Lung (tissue), 17 donors: ENCODE measurements at places on chromosomes 12 and 14. TPM values are rescaled to one million over a fixed set of nuclear protein-coding genes. Genes with fewer than 3 reads are reported as not detected.

GRCh38 chr12:128383357-128383937 lies 116.5 kb downstream of the TMEM132C start:
- no peak for DNase-seq
- H3K27ac ChIP-seq, result no peak overlapping the region
- peaks cover 12% of the 10 kb centered on the region for H3K27me3 ChIP-seq
- peaks cover 14% of the 10 kb centered on the region for H3K4me1 ChIP-seq
- H3K36me3 ChIP-seq, result no peaks in the 10 kb centered on the region

GRCh38 chr12:121630791-121631355 lies 4.5 kb downstream of the ORAI1 start:
- H3K4me3 ChIP-seq, result no peak overlapping the region
- no peaks in the 10 kb centered on the region for H3K27me3 ChIP-seq
- no peak overlapping the region for H3K27ac ChIP-seq
- DNase-seq, result no peak

- DNase-seq, result no peak
- no peak overlapping the region for H3K27ac ChIP-seq
- H3K36me3 ChIP-seq, result no peaks in the 10 kb centered on the region
- H3K27me3 ChIP-seq, result peaks cover 16% of the 10 kb centered on the region
- peaks cover 10% of the 10 kb centered on the region for H3K4me1 ChIP-seq
- H3K4me3 ChIP-seq, result no peak overlapping the region
These were observed 153.0 kb downstream of the PHETA1 start for GRCh38 chr12:111215881-111216280.

DNA sequence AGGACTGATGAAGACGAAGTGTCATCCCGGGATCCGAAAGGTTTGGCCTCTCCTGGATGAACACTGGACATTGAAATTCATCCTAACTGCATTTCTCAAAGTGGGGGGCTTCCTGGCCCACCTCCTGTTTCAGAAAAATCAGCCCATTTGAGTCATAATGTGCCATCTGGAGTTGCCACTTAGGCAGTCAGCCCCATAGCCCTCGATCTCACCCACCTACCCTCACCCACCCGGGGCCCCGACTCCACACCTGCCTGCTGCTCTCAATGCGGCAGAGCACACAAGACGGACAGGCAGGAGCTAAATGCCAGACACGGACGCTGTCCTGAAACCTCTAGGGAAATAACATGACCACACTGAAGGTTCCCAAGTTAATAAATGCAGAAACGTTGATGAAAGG lies 12.6 kb downstream of the DLK1 start:
- no peaks in the 10 kb centered on the region for H3K27me3 ChIP-seq
- H3K4me3 ChIP-seq, result no peak overlapping the region
- no peaks in the 10 kb centered on the region for H3K36me3 ChIP-seq
- no peak for DNase-seq

GRCh38 chr14:45034730-45035129 lies 49.2 kb upstream of the PRPF39 start:
- no peak overlapping the region for H3K4me3 ChIP-seq
- no peak overlapping the region for H3K27ac ChIP-seq
- peaks cover 21% of the 10 kb centered on the region for H3K36me3 ChIP-seq
- DNase-seq, result no peak
- no peaks in the 10 kb centered on the region for H3K4me1 ChIP-seq

DNA sequence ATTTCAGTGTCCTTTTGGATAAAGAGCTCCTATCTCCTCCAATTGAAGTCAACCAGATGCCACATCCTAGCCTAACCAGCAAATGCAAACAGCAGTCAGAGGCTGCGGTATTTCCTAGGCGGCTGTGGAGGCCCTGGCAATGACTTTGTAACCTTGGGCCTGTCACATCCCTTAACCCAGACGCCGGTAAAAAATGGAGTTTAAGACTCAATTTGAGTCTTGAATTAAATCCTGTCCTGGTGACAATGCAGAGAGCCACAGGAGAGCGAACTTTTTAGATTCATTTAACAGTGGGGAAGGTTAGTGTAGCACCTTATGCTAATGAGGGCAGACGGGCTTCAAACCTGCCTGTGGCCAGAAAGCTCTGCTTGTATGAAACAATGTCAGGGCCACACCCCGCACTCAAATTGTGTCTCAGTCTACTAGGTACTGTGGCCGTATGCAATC lies 1.3 kb downstream of the C12orf75 start:
- H3K27me3 ChIP-seq, result no peaks in the 10 kb centered on the region
- H3K4me3 ChIP-seq, result no peak overlapping the region
- H3K4me1 ChIP-seq, result peaks cover 12% of the 10 kb centered on the region
- H3K27ac ChIP-seq, result no peak overlapping the region
- no peak for DNase-seq
- no peaks in the 10 kb centered on the region for H3K36me3 ChIP-seq

GRCh38 chr12:75103822-75104221 lies 105.8 kb downstream of the KCNC2 start:
- H3K27ac ChIP-seq, result no peak overlapping the region
- no peaks in the 10 kb centered on the region for H3K27me3 ChIP-seq
- H3K4me1 ChIP-seq, result no peaks in the 10 kb centered on the region
- H3K36me3 ChIP-seq, result no peaks in the 10 kb centered on the region
- DNase-seq, result no peak

DNA sequence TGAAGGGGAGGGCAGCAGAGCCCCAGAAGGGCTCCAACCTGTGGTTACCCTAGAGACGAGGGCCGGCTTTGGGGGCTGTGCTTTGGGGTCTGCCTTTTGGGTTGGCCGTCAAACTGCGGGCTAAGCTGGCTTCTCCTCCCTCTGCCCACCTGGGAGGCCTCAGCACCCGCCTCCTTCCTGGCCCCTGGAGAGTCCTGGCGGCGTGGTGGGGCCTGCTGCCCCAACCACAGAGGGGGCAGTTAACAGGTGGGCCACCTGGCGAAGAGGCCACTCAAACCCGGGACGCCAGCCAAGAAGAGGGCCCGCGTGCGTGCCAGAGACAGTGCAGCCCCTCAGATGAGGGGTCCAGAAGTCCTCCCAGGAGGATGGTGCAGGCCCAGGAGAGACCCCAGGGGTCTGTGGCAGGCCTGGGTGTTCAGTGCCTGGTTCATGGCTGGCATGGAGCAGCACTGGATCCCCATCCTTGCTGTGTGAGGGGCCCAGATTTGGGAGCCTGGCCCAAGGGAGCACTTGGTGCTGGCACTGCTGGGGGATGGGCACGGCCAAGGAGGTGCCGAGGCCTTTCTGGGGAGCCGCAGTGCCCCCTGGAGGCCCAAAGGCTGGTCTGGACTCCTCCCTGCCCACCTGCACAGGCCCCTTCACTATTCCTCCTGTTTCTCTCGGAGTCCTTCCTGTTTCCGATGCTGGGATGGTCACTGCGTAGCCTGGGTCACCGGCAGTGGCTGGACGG lies 48.8 kb downstream of the LRCOL1 start:
- no peaks in the 10 kb centered on the region for H3K27me3 ChIP-seq
- H3K4me3 ChIP-seq, result no peak overlapping the region
- H3K4me1 ChIP-seq, result peaks cover 12% of the 10 kb centered on the region
- peaks cover 3% of the 10 kb centered on the region for H3K36me3 ChIP-seq
- H3K27ac ChIP-seq, result no peak overlapping the region

GRCh38 chr14:63598807-63599206 lies 42.9 kb downstream of the WDR89 start:
- no peak overlapping the region for H3K4me3 ChIP-seq
- DNase-seq, result no peak
- H3K27me3 ChIP-seq, result no peaks in the 10 kb centered on the region
- no peak overlapping the region for H3K27ac ChIP-seq
- no peaks in the 10 kb centered on the region for H3K4me1 ChIP-seq

DNA sequence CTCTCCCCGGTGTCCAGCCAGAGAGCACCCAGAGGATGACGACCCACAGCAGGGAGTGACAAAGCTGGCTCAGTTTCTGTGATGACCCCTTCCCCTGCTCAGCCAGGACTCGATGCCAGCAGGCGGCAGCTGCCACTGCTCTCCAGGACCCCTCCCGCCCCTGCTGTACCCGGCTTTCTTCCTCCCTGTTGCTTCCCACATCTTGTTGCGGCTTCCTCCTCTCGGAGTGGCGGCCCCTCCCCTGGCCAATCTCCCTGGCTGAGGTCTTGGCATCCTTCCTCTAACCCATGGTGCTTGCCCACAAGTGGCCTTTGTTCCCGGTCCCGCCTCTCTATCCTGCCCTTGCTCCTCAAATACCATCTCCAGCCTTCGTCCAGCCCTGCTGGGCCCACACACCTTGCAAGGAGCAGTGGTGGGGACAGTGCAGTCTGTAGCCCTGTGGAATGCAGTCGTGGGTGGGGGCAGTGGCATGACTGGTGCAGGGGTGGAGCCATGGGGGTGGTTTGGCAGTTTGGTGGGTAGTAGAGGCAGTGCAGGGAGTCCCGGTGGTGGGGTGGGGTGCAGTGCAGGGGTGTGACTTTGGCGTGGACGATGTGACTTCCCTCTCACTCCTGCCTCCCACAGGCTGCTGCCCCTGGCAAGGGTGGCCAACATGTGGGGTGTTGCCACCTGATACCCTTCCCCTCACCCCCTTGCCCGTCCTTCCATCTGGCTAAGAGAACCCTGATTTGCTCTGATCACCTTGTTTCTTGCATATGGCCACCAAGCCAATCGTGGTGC lies 16.3 kb upstream of the BEGAIN start:
- no peak for DNase-seq
- no peak overlapping the region for H3K4me3 ChIP-seq
- no peaks in the 10 kb centered on the region for H3K27me3 ChIP-seq

GRCh38 chr12:98222135-98222534 lies 293.3 kb upstream of the TMPO start:
- no peak overlapping the region for H3K4me3 ChIP-seq
- no peak overlapping the region for H3K27ac ChIP-seq
- H3K4me1 ChIP-seq, result no peaks in the 10 kb centered on the region
- no peaks in the 10 kb centered on the region for H3K36me3 ChIP-seq

- peaks cover 3% of the 10 kb centered on the region for H3K4me1 ChIP-seq
- H3K27me3 ChIP-seq, result no peaks in the 10 kb centered on the region
- no peak overlapping the region for H3K27ac ChIP-seq
- no peak overlapping the region for H3K4me3 ChIP-seq
- DNase-seq, result no peak
These were observed 33.2 kb upstream of the STRN3 start for GRCh38 chr14:31059152-31059924.

- no peaks in the 10 kb centered on the region for H3K36me3 ChIP-seq
- peak overlapping the region; percentile 91 for H3K27ac ChIP-seq
- H3K4me1 ChIP-seq, result peaks cover 43% of the 10 kb centered on the region
- H3K4me3 ChIP-seq, result peak overlapping the region; percentile 50
These were observed 1.0 kb upstream of the LMO3 start for GRCh38 chr12:16606991-16607390.

GRCh38 chr14:62722406-62722805 lies 322.9 kb downstream of the KCNH5 start:
- no peaks in the 10 kb centered on the region for H3K36me3 ChIP-seq
- no peaks in the 10 kb centered on the region for H3K4me1 ChIP-seq
- DNase-seq, result no peak
- H3K4me3 ChIP-seq, result no peak overlapping the region
- no peak overlapping the region for H3K27ac ChIP-seq
- H3K27me3 ChIP-seq, result no peaks in the 10 kb centered on the region

DNA sequence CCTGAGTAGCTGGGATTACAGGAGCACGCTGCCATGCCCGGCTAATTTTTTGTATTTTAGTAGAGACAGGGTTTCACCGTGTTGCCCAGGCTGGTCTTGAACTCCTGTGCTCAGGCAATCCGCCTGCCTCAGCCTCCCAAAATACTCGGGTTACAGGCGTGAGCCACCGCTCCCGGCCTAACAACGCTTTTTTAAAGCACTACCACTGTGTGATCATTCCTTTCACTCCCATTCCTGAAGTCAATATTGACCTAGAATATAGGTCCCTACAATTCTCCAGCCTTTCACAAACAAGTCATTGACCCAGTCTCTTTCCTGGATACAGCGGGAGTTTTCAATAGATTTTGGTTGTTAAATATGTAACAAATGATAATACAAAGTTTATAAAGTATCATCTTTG lies 62.8 kb downstream of the KIF21A start:
- H3K27ac ChIP-seq, result no peak overlapping the region
- no peaks in the 10 kb centered on the region for H3K4me1 ChIP-seq
- H3K4me3 ChIP-seq, result no peak overlapping the region
- H3K27me3 ChIP-seq, result no peaks in the 10 kb centered on the region
- H3K36me3 ChIP-seq, result no peaks in the 10 kb centered on the region
- DNase-seq, result no peak

GRCh38 chr14:101153691-101154090 lies 250.2 kb upstream of the RTL1 start:
- no peak overlapping the region for H3K4me3 ChIP-seq
- no peak for DNase-seq
- no peak overlapping the region for H3K27ac ChIP-seq
- H3K27me3 ChIP-seq, result peaks cover 5% of the 10 kb centered on the region
- no peaks in the 10 kb centered on the region for H3K36me3 ChIP-seq

DNA sequence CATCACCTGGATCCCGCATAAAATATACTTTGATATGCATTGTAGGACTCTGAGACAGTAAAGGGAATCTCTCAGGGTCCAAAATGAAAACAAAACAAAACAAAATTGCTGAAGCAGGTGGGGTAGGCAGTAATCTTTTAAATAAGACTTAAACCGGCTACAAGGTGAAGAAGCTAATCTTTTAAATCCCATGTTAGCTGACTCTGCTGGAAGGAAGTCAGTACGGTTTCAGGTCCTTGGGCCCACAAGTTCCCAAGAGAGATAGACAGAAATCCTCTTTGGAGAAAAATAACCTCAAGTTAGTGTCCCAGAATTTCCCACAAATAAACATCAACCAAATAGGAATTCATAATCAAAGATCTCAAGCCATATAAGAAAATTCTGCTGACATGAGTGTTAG lies 5.0 kb upstream of the EPS8 start:
- H3K27ac ChIP-seq, result no peak overlapping the region
- no peaks in the 10 kb centered on the region for H3K36me3 ChIP-seq
- H3K4me3 ChIP-seq, result no peak overlapping the region
- no peaks in the 10 kb centered on the region for H3K27me3 ChIP-seq
- DNase-seq, result no peak
- H3K4me1 ChIP-seq, result peaks cover 6% of the 10 kb centered on the region

DNA sequence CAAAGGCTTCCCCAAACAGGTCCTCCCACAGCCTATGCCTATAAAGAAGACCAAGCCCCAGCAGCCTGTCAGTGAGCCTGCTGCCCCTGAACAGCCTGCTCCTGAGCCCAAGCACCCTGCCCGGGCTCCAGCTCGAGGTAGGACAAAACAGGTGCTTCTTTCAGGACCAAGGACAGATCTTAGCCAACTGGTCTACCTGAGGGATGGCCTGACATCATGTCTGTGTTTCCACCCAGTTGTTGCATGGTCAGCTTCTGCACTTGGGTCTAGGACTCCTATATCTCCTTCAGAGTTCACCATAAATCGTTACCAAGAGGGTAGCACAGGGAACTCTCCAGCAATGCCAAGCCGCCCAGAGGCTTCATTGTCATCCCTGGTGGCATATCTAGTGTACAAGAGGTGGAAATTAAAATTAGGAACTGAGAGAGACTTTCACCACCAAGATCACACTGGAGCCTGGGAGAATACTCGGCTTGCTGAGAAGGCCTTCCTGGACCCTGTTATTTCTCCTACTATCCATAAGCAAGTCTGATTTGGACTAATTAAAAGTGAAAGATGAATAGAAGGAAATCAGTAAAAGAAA lies 38.2 kb upstream of the OAS1 start:
- H3K4me3 ChIP-seq, result no peak overlapping the region
- DNase-seq, result peak; percentile 10
- no peaks in the 10 kb centered on the region for H3K27me3 ChIP-seq
- H3K27ac ChIP-seq, result no peak overlapping the region
- H3K36me3 ChIP-seq, result no peaks in the 10 kb centered on the region
- H3K4me1 ChIP-seq, result no peaks in the 10 kb centered on the region

Gene POLR3B
- 13.5 TPM for total RNA-seq

Gene GNG2
- total RNA-seq, result 20.9 TPM

Gene KCNJ8
- 16.1 TPM for total RNA-seq

Gene CHMP4A
- 50.8 TPM for total RNA-seq

Gene SYT1
- total RNA-seq, result 3.2 TPM

Gene KRT73
- total RNA-seq, result not detected

Gene CLEC9A
- total RNA-seq, result 0.60 TPM

Gene FAM186B
- total RNA-seq, result 0.80 TPM

Gene ARMH4
- total RNA-seq, result 14.2 TPM
